ENCODE measurements at places on chromosomes 7 and 10.

- DNase-seq: no peak
Measured at GRCh38 chr10:97408496-97408992, 7.4 kb upstream of the RRP12 start.

DNA sequence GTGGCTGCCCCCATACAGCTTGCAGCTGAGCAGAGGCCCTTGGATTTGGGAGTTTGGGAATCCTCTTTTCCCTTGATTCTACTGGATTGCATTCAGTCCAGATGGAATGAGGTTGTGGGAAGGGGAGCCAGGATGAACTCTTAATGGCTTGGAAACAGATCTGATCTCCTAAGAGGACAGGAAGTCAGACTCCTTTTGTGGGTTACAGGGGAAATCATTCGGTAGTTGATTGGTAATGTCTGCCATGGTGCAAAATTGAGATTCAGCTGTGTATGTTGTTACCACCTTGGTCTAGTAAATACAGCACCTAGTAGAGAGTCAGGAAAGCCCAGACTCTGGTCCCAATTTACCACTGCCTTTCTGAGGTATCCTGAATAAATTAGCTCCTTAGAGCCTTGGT lies 144.2 kb upstream of the TNRC18 start:
- no peak for DNase-seq

DNA sequence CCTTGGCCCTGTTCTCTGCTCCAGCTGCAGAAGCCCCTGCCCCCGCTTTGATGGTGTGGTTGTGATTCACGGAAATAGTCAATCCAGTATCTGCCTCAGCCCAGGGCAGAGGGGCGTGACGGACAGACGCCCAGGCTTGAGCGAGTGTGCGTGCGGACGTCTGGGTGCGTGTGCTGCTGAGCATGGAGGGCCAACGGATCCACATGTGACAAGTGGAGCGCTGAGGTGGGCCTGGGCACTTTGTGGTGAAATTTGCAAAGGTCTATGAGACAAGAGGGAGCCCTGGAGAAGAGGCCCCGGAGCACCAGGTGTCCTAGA lies 94.4 kb downstream of the WDR37 start:
- DNase-seq: no peak

GRCh38 chr7:27171637-27172314 lies 2.3 kb downstream of the HOXA10 start:
- no peak for DNase-seq

GRCh38 chr7:136183981-136184380 lies 206.8 kb upstream of the MTPN start:
- peak; percentile 57 for DNase-seq

DNA sequence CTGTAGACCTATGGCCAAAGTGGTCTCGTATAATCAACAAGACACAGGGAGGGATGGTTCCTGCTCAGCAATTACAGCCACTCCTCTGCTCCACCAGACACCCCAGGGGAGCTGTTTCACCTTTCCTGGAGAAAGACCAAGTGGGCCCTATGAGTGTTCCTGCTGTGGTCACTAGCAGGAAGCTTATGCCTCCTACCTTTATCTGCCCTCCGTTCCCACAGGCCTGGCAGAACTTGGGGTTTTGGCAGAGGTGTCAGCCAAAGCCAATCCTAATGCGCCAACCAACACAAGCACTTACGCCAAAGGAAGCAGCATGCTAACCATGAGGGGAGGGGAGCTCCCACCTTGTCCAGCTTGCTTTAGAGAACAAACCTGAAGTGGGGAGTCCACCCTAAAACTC lies 31.2 kb downstream of the XPNPEP1 start:
- no peak for DNase-seq

DNA sequence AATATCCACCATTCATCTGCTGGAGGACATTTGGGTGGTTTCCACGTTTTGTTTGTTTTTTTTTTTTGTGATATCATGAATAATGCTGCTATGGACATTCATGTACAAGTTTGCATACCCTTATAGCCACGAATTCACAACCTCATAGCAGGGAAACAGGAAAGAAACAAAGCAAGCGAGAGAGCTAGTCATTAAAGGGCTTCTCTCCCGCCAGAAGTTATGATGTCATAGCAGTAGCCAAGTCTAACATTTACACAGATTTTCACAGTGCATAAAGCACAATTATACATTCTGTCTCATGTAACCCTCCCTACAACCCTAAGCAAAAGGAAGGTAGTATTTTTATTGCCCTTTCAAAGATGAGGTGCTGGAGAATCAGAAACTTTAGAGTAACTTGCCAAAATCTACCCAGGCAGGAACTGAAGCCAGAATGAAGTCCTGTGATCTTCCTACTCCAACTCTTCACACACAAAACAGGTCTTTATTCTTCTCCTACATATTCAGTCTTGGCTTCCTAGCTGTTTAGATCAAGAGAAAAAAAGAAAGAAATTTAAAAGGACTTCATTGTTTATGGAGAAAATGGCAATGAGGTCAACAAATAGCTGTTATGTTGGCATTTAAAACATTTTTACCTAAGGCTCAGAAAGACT lies 33.9 kb upstream of the GPAM start:
- DNase-seq: no peak

GRCh38 chr7:28200598-28200997 lies 20.0 kb upstream of the JAZF1 start:
- DNase-seq: no peak

- DNase-seq: no peak
Measured at GRCh38 chr10:43673471-43673870, 24.8 kb upstream of the ZNF32 start.

- DNase-seq: no peak
Measured at GRCh38 chr7:57220746-57221145, 88.5 kb upstream of the ZNF479 start.

- no peak for DNase-seq
Measured at GRCh38 chr10:4103603-4104002, 318.6 kb upstream of the KLF6 start.

GRCh38 chr7:23298141-23298881 lies 828 bp upstream of the MALSU1 start:
- DNase-seq: peak; percentile 73

- DNase-seq: no peak
Measured at GRCh38 chr10:32244421-32245207, 102.3 kb downstream of the EPC1 start.

- DNase-seq: no peak
Measured at GRCh38 chr10:75186310-75186709, 24.3 kb upstream of the VDAC2 start.

- DNase-seq: no peak
Measured at GRCh38 chr7:7231000-7231399, 48.7 kb downstream of the C1GALT1 start.

DNA sequence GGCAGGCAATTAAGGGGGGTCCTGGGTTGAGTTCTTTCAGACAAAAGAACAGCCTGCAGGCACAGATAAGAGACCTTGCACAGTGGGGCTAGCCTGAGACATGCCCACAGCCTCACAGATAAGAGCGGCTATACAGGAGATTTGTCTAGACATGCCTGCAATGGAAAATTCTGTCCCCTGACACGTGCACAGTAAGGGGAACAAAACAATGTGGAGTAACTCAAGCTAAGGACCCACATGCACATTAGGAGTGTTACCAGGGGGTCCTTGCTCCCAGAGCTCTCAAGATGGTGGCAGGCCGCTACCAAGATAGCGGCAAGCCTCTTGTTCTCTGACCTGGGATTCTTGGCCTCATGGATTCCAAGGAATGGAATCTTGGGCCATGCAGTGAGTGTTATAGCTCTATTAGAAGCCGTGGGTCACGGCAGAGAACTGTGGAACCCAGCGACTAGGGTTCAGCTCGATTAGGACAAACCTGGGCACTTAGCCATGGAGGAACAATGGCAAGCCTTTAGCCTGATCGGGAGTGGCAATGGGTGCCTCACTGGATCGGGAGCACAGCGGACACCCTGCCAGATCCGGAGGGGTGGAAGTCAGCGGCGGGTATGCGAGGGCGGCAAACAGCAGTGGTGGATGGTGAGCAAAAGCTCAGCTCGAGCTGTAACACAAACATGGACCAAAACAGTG lies 196.9 kb downstream of the CCSER2 start:
- DNase-seq: no peak

- no peak for DNase-seq
Measured at GRCh38 chr7:136293841-136294391, 316.8 kb upstream of the MTPN start.

DNA sequence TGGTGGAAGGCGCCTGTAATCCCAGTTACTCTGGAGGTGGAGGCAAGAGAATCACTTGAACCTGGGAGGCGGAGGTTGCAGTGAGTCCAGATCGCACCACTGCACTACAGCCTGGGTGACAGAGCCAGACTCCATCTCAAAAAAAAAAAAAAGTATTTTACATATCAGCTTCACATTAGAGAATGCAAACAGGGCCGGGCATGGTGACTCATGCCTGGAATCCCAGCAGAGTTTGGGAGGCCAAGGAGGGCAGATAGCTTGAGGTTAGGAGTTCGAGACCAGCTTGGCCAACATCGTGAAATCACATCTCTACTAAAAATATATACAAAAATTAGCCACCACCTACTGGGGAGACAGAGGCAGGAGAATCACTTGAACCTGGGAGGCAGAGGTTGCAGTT lies 31.6 kb downstream of the USP54 start:
- DNase-seq: no peak

- DNase-seq: no peak
Measured at GRCh38 chr10:52533986-52534385, 219.9 kb downstream of the DKK1 start.

DNA sequence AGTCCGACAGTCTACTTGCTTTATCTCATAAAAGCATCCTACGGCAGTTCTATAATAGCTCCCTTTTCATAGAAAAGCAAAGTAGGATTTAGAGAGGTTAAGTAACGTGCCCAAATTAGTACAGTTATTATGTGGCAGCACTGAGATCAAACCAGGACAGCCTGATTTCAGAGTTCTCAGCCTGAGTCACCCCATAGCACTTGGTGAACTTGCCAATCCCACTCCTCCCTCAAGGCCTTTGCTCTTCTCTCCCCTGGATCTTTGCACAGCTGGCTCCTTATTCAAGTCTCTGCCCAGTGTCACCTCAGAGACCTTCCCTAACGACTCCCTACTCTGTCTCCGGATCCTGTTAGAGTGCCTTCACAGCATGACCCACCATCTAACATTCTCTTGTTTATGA lies 438.0 kb upstream of the NFE2L3 start:
- no peak for DNase-seq

DNA sequence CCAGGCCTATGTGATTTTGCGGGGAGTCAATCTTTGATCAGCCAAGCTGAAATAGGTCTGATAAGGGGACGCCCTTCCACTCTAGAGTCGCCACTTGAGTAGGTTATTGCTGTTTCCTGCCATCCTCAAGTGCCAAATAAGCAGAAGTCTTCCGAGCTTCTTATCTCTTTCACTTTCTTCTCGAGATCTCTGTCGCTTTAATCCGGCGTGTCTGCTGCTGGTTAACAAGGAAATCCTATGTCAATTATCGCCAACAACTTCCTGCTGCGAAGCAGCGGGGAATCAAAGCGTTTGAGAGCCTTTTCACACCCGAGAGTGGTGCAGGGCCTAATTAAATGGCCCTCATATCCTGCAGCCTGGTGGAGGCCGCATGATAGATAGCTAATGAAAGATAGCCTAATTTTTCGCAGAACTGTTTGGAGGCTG lies 215.9 kb downstream of the RAB11FIP2 start:
- peak; percentile 47 for DNase-seq

Data from lung (tissue), 17 donors.